Natural killer cell treated with Interleukin-12 subunit alpha and Interleukin-12 subunit beta and Interleukin-15 and Interleukin-18, amount 100 ng/mL, for 72 hours (primary cell): ENCODE measurements at places on chromosomes 3 and 15.

DNA sequence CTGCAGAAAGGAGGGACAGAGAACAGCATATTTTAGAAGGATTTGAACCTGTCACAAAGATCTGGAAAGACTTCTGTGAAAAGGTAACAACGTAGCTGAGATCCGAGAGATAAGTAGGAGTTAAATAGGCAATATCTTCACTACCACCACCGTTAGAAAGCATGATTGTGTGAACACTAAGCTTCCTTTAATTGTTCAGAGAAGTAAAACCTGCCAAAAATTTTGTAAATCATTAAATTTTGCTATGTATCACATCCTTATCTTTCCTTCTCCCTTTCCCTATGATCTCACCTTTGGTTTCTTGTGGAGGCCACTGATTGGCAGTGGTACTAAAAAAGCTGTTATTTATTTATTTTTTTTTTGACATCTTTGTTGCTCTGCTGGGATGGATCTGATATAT, 346.9 kb downstream of the NLGN1 start:
- DNase-seq, result no peak

GRCh38 chr15:80152896-80153876, at the start of gene FAH:
Gene FAH, plus strand, starts transcription at chr15:80152999. Its CDS starts 56 bp downstream, at chr15:80153055.
- DNase-seq, result peak; percentile 70

GRCh38 chr15:54307926-54308325, 329.7 kb downstream of the UNC13C start:
- DNase-seq, result no peak

DNA sequence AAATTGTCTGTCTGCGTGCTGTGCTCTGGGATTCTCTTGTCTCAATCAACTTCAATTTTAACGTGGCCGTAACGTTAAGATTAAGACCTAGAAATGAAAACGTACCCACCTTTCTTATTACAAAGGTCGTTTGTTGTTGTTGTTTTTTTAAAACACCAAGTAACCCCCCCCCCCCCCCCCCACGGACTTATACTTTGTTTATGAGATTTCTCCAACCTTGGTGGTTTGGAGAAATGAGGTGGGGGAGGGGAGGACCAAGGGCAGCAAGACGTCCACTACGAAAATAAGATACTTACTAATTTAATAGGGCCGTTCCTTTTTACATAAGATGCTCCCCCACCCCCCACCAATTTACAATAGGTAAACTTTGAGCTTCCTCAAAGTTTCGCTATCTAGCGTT, 244.4 kb upstream of the TOPAZ1 start:
- no peak for DNase-seq

DNA sequence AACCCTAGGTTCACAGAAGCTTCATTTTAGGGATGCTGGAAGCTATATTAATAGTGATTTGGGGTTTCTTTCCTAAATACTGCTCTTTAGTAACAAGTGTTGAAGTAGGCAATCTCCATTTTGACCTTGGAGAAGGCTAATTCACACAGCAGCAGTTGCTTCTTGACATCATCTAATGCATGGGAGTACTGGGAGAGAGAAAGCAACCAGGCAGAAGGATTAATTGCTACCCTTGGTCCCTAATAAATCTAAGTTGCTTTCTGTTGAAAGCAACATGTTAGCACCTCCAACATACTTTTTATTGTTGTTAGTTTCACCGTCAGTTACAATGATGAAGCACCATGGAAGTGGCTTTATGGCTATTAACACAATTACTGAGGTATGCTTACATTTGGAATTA, 96.2 kb downstream of the ADAMTS9 start:
- DNase-seq, result no peak

DNA sequence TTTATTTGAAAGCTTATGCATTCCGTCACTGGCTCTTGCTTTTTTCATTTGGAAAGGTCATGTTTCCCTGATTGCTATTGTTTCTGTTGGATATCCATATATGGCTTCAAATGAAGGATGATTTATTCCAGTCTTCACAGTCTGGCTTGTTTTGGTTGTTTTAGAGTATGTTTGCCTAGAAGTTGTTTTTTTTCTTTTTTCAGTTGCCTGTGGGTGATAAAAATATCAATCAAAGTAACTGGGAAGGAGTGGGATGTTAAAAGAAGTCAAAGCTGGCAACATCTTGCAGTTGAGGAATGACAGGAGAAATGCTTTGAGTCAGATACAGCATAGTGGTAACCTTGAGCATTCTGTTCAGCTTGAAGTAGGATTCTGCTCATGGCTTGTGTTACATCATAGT, 610.5 kb downstream of the PLOD2 start:
- DNase-seq, result no peak

DNA sequence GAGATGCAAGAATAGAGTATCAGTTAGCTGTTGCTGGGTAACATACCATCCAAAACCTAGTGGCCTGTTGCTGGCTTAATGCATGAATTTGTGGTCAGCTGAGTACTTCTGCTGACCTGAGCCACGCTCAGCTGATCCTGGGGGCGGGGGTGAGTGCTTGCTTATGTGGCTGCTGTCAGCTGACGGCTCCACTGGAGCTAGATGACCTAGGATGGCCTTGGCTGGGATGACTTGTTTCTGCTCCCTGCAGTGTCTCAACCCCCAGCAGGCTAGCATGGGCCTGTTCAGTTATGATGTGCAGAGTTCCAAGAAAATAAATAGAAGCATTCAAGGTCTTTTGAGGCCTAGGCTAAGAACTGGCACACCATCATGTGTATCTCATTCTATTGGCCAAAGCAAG, 63.9 kb downstream of the FBLN2 start:
- DNase-seq, result peak; percentile 54
